ENCODE measurements at places on chromosomes 5 and 9.

DNA sequence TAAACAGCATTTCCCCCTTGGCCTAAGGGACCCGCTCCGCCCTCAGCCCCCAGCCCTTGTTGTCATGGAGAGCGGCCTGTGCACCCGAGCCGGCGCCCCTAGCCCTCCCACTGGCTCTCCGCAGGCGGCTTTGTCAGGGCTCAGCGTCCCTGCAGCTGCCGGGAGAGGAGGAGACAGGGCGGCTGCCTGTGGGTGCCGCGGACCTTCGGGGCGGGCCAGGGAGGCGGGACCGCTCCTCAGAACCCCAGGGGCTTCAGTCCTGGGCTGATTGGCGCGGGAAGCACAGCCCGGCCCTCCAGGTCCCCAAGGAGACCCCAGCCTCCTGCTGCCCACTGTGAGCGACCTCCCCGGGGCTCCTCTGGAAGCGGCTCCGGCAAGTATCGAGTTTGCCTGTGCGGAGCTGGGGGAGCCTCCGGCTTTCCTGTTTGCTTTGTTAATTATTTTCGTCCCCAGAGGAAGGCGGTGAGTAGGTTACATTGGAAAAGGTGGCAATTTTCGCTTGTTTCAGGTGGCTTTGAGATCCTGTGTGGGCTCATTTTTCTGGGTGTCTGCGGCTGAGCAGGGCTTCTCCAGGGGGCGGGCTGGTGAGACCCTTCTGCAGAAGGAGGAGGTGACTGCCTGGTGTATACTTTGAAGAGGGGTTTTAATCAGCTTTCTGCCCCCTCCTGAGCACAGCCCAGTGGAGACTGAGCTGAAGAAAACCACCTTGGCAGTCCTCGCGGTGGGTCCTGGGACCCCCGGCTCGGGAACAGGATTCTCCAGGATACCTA is at the start of gene FGD3:
TSS of gene FGD3 (plus strand) at position 256 of the 770 bp plus-strand sequence. CDS start 28,734 bp downstream, outside the sequence.
- H3K4me3 ChIP-seq: peak within 1 kb of the TSS; percentile 86
- DNase-seq: peak; percentile 53
- H3K27me3 ChIP-seq: peaks cover 2% of the 10 kb centered on the region
- H3K36me3 ChIP-seq: peaks cover 2% of the 10 kb centered on the region

DNA sequence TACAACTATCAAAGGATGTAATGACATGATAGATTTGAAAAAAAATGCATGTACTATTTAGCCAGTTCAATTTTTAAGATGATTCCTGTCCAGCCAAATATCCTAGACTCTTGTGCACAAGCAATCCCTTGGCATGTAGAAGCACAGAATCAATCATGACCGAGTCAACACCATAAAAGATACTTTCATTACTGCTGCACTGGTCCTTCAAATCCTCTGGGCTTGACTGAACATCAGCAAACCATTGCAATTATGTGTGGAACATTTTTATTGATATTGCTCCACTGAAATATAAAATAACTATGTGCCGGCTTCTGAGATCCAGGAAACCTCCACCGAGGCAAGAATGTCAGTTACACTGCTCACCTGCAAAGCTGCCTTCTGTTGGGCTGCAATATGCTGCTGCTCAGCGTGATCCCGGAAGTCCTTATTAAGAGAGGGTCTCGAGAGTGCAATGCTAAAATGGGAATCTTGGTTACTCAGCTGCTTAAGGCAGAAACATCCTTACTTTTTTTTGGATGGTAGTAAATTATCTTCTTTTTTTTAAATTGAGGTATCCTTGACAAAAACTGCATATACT is 28.7 kb downstream of the INIP start:
- no peak overlapping the region for H3K4me3 ChIP-seq
- no peaks in the 10 kb centered on the region for H3K4me1 ChIP-seq
- DNase-seq: no peak
- H3K36me3 ChIP-seq: peaks cover 38% of the 10 kb centered on the region
- no peak overlapping the region for H3K27ac ChIP-seq

DNA sequence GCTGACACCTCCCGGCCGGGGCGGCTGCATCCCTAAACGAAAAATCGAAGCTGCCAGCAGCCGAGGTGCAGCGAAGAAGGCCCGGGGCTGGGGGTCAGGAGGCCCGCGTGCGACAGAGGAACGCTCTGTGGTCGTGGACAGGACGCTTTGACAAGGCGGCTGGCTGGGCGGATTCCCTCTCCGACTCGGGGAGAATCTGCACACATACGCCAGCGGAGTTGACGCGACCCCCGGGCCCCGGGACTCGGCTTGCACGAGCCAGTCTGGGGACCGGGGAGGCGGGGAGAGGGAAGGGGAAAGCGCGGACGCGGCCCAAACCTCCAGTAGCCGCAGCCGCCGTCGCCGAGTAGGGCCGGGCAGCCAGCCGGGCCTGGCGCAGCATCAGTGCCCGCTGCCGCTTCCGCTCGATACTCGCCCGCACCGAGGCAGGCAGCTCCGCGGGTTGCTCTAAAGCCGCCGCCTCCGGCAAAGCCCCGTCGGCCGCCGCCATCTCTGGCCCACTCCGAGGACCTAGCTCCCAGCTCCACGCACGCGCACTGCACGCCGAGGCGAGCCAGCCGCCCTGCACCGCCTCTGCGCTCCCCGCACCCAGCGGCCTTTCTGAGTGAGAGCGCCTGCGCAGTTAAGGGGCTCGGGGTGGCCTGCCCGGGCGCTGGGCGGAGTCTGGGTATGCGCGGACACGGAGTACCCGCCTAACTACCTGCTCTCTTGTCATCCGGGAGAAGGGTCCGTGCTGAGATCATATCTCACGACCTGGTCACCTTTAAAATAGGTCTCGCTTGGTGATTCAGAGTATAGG is at the start of gene XPA:
TSS of gene XPA (minus strand) at position 538 of the 799 bp plus-strand sequence. CDS start at position 490, 48 bp downstream.
- no peaks in the 10 kb centered on the region for H3K27me3 ChIP-seq
- peak; percentile 98 for DNase-seq
- H3K27ac ChIP-seq: peak within 1 kb of the TSS; percentile 90
- peaks cover 2% of the 10 kb centered on the region for H3K36me3 ChIP-seq
- peaks cover 32% of the 10 kb centered on the region for H3K4me1 ChIP-seq

DNA sequence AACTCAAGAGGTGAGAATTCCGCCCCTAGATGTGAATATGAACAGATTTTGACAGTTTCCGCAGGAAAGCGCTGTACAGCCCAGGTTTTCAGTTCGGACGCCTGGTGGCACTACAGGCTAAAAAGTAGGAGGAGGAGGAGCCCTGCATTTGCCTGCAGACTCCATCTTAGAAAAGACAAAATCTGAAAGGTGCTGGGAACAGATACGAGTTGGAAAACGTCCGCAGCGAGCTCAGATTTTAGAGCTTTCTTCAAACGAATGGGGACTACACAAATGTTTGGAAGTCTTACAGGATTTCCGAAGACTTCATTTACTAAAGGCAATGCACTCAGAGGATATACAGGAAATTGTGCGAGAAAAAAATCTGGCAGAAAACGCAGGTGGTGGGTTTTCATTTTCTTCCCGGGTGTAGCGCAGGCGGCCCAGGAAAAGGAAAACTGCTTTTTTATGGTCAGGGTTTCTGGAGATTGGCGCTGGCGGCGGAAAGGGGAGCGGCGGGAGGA is 9.9 kb upstream of the PCDHB2 start:
- peak overlapping the region; percentile 87 for H3K4me3 ChIP-seq
- no peaks in the 10 kb centered on the region for H3K4me1 ChIP-seq
- H3K27ac ChIP-seq: peak overlapping the region; percentile 99
- DNase-seq: no peak
- peaks cover 9% of the 10 kb centered on the region for H3K27me3 ChIP-seq

GRCh38 chr5:61120534-61120933 is 41.7 kb downstream of the SMIM15 start:
- no peaks in the 10 kb centered on the region for H3K36me3 ChIP-seq
- peaks cover 1% of the 10 kb centered on the region for H3K4me1 ChIP-seq
- no peak overlapping the region for H3K27ac ChIP-seq

DNA sequence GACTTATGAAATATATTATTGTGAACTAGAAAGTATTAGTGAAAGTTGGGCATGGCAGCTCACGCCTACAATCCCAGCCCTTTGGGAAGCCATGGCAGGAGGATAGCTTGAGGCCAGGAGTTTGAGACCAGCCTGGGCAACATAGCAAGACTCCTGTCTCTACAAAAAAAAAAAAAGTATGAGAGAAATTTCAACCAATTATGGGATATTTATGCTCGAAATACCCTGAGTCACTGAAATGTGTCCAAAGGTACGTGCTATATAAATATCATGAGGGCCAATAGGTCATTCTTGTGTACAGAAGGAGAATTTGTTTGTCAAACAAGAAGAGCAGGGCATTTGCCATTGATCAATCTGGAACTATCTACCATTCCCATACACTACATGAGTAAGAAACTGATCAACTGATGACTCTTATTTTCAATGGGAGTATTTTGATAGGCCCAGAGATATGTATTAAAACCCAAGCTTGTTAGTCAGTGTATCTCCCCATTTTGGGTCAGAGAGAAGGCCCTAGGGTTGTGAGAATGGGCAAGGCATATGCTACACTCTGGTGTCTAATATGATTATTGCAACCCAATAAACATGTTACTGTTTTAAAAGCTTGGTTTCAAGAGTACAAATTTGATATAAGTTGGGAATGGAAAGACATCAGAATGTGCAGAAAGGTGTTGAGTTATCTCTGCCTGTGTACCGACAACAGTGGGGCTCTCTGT is 21.7 kb upstream of the HOMER1 start:
- no peak for DNase-seq
- H3K4me1 ChIP-seq: no peaks in the 10 kb centered on the region
- H3K27me3 ChIP-seq: no peaks in the 10 kb centered on the region
- H3K36me3 ChIP-seq: no peaks in the 10 kb centered on the region
- no peak overlapping the region for H3K27ac ChIP-seq
- no peak overlapping the region for H3K4me3 ChIP-seq

GRCh38 chr5:33439905-33440481 is 772 bp upstream of the TARS1 start:
- no peak for DNase-seq
- H3K27me3 ChIP-seq: no peaks in the 10 kb centered on the region
- H3K36me3 ChIP-seq: no peaks in the 10 kb centered on the region
- peaks cover 9% of the 10 kb centered on the region for H3K4me1 ChIP-seq

DNA sequence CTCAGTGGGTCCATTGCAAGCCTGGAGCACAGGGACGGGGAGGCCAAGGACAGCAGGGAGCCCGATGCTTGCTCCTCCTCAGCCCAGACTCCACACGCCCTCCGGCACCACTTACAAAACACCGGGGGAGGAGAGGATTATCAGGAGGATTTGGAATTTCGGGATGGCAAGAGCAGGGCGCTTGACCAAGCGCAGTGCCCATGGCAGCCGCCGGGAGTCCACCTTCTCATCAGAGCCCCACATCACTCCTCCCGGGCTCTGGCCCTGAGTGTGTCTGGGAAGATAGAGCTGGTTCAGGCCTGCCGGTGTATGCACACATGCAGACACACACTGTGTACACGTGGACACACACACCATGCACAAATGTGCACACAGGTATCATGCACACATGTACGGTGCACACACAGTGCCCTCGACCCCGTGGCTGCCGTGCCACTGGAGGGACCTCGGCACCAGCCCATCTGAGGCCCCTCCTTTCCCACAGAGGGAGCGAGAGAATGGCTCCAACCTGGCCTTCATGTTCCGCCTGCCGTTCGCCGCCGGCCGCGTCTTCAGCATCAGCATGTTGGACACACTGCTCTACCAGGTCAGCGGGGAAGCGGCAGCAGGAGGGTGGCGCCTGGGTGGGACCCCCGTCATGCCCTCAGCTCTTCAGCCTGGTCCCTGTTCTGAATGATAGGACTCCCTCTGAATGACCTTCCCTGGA is 81.7 kb downstream of the KCNT1 start:
- H3K4me3 ChIP-seq: no peak overlapping the region
- no peak overlapping the region for H3K27ac ChIP-seq
- peaks cover 7% of the 10 kb centered on the region for H3K27me3 ChIP-seq
- H3K4me1 ChIP-seq: no peaks in the 10 kb centered on the region

- H3K27me3 ChIP-seq: no peaks in the 10 kb centered on the region
- no peaks in the 10 kb centered on the region for H3K36me3 ChIP-seq
- H3K4me1 ChIP-seq: peaks cover 15% of the 10 kb centered on the region
- H3K27ac ChIP-seq: no peak overlapping the region
- H3K4me3 ChIP-seq: no peak overlapping the region
Measured at GRCh38 chr5:76787237-76787636, 31.6 kb upstream of the F2RL1 start.

DNA sequence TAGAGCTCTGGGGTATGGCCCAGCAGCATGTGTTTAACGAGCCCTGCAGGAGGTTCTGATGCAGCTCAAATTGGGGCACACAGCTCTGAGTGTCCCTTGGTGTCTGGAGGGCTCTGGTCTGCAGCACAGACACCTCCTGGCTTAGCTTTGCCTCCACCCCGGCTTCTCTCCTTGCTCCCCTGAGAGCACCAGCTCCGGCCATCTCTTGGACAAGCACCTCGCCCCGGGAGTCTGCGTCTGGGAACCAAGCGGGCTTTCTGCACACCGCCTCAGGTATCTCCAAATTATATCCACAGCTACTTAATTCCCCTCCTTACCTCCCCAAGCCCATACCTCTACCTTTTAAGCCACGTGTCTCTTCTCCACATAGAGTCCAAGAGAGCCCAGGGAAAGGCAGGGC is 83.7 kb upstream of the IRX4 start:
- no peaks in the 10 kb centered on the region for H3K4me1 ChIP-seq
- no peak for DNase-seq
- peaks cover 21% of the 10 kb centered on the region for H3K27me3 ChIP-seq
- no peaks in the 10 kb centered on the region for H3K36me3 ChIP-seq

DNA sequence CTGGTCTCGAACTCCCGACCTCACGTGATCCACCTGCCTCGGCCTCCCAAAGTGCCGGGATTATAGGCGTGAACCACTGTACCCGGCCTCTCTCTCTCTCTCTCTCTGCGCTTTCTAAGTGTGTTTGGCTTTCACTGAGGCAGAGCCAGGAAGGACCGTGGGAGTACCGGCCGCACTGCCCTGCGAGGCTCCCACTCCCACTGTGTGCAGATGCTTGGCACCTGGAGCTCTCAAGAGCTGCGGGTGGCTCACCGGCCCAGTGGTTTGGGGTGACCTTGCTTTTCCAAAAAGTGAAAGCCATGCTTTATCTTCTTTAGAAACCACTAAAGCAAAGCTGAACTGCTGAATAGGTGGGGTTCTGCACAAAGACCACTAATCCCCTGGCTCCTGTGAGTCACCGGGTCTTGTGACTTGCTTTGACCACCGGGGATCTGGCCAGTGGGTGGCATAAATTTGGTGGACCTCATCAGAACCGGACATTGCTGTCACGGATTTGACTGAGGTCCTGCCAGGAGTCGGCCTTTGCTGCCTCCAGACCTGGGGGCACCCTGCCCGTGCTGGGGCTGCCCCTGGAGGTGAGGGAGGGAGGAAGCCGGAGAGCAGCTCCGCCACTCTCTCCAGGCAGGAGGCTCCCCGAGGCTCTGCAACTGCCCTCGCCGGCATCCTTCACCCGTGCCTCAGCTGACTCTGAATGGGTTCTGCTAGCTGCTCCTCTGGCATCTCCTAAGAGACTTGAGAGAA is 228.9 kb downstream of the FANCC start:
- H3K4me3 ChIP-seq: no peak overlapping the region
- peaks cover 26% of the 10 kb centered on the region for H3K4me1 ChIP-seq
- H3K36me3 ChIP-seq: peaks cover 24% of the 10 kb centered on the region
- no peak overlapping the region for H3K27ac ChIP-seq
- H3K27me3 ChIP-seq: no peaks in the 10 kb centered on the region

GRCh38 chr5:55278778-55279177 is 28.7 kb downstream of the DHX29 start:
- no peak overlapping the region for H3K27ac ChIP-seq
- H3K27me3 ChIP-seq: no peaks in the 10 kb centered on the region
- H3K4me3 ChIP-seq: no peak overlapping the region
- H3K4me1 ChIP-seq: no peaks in the 10 kb centered on the region
- peaks cover 11% of the 10 kb centered on the region for H3K36me3 ChIP-seq
